Stimulated activated CD8-positive, alpha-beta memory T cell treated with anti-CD3 and anti-CD28 coated beads, Interleukin-2, amount 100 ng/mL, for 1 hour (primary cell): ENCODE measurements at places on chromosomes 1 and 21.

GRCh38 chr1:111354584-111354983 lies 63.9 kb downstream of the CHIA start:
- no peak for DNase-seq

- DNase-seq, result no peak
Observed at GRCh38 chr1:75014250-75014649, 119.9 kb upstream of the LHX8 start.

DNA sequence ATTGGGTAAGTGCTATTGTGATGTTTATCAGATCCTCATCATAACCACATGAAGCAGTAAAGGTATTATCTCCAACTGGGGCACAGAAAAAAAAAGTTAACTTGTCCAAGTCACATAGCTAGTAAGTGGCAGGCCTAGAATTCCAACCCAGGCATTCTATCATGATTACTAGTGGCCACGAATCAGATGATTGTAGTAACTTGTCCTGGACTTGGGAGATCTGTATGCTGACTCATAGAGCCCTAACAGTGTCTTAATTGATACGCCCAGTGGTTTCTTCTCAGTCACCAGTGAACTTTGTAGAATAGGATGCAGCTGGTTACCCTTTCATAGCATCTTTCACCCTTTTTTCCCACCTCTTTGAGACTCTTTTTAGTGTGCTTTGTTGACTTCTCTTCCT lies 91.1 kb upstream of the UBE2U start:
- no peak for DNase-seq

GRCh38 chr1:86852289-86852688 lies 61.6 kb downstream of the SELENOF start:
- DNase-seq, result no peak

DNA sequence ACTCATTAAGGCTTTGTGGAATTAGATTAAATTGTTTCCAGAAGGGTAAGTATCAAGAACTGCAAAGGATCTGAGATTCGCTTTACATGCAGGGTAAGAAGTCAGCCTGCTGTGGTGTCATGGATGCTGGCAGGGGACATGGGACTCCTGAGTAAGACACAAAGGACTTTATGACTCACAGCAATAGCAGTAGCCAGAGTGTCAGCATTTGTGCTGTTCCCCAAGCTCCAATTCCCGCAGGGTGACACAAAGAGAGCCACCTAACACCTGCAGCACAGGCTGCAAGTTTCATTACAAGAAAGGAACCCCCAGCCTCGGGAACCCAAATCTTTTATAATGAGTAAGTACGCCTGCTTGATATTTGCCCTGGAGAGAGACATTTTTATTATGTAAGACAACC lies 298.1 kb upstream of the POU3F1 start:
- DNase-seq, result no peak
